GM06990 (cell line): ENCODE measurements at places on chromosomes 2 and 18.

GRCh38 chr2:170651624-170652325 lies 63.4 kb upstream of the SP5 start:
- DNase-seq, result no peak

DNA sequence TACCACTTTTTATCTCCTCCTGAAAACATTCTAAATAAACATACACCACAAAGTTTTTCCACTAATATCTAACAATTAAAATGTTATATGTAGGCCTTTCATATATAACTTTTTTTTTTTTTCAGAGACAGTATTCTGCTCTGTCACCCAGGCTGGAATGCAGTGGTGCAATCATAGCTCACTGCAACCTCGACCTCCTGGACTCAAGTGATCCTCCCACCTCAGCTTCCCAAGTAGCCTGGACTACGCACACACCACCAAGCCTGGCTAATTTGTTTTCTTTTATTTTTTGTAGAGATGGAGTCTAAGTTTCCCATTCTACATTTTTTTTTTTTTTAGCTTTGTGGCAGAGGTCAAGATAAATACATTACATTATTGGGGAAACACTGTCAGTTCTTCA lies 1612.6 kb upstream of the NXPH2 start:
- DNase-seq, result no peak

DNA sequence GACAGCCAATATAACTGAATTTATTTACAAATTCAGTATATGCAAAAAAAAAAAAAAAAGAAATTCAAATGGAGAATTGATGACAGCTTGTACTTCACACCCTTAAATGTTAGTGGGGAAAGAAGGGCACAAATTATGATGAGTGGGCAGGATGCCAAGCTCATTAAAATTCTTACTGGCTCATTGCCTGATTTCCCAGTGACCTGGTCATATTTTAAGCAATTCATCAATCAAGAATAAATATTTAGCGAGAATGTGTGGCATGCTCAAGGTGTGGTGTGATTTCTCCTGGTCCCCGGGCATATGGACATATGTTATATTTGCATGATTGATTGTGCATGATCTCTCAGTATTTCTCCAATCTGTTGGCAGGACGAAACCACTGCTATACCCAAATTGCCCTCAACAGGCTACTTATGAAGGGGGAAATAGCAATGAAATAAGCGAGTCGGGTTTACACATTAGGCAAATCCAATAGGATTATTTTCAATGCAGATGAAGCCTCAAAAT lies 883.0 kb downstream of the LRRTM4 start:
- no peak for DNase-seq

DNA sequence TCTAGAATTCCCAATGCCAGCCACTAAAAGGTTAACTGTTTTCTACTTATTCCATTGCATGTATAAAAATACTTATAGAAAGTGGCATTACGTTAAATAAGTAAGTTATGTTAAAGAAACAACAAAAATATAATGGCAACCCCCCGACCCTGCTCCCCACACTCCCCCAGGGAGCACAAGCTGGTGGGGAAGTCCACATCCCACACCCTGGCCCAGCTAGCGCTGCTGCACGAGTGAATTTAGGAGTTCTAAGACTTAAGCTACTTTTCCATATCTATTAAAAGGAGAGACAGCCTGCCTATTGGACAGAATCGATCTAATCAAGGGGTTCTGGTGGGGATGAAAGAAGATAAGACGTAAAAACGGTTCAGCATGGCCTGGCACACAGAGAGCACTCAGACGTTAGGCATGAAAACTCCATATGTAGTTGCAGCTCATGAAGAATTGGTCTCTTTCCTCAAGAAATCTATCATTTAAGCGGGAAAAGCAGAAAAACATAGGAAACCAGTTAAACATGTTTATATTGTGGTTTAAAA lies 16.6 kb downstream of the HJURP start:
- no peak for DNase-seq

DNA sequence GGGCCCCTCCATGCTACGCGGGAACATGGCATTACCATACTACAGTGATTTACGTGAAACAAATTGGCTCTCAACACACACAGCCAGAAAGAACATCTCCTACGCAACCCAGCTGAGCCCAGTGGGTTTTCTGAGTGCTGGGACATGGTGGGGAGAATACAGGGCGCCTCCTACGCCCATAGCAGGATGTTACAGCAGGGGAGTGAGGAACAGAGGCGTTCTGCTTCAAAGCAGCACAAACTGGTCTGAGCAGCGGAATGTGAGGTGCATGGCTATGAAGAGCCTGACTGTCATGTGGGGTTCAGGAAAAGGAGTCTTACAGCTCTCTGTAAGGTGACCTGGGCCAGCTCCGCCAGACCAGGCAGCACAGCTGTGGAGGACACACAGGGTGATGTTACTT lies 108.6 kb upstream of the REV1 start:
- no peak for DNase-seq

DNA sequence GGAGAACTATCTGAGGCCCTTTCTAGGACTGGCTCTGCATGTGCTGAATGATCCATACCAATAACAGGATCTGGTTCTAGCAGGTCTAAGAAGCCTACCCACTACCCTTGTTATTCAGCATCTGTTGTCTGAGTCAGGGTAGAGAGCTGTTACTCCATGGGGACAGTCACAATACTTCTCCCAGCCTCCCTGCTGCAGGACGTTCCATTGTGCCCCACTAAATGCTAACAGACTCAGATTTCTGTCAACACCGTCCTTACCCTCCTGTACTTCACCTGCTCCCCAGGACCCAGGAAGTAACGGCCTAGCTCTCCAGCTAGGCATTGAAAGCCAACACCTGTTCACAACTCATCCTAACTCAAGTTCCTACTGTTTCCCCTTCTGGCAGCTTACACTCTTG lies 719.7 kb upstream of the ID2 start:
- no peak for DNase-seq
